Activated CD8-positive, alpha-beta memory T cell treated with anti-CD3 and anti-CD28 coated beads, Interleukin-2, amount 10 ng/mL, durations not matched to agents 7 days and 5 days (primary cell): ENCODE measurements at places on chromosomes 12 and 14. TPM values are rescaled to one million over a fixed set of nuclear protein-coding genes. Genes with fewer than 3 reads are reported as not detected.

GRCh38 chr12:27899151-27899661 is 73.3 kb downstream of the PTHLH start:
- H3K27ac ChIP-seq = no peak overlapping the region
- H3K4me1 ChIP-seq = no peaks in the 10 kb centered on the region
- H3K36me3 ChIP-seq = no peaks in the 10 kb centered on the region
- H3K4me3 ChIP-seq = no peak overlapping the region

The SDSL gene
- total RNA-seq = 0.45 TPM

GRCh38 chr12:57165741-57166140 is 18.3 kb upstream of the LRP1-AS start:
- no peaks in the 10 kb centered on the region for H3K36me3 ChIP-seq
- no peak overlapping the region for H3K4me3 ChIP-seq
- no peaks in the 10 kb centered on the region for H3K4me1 ChIP-seq

DNA sequence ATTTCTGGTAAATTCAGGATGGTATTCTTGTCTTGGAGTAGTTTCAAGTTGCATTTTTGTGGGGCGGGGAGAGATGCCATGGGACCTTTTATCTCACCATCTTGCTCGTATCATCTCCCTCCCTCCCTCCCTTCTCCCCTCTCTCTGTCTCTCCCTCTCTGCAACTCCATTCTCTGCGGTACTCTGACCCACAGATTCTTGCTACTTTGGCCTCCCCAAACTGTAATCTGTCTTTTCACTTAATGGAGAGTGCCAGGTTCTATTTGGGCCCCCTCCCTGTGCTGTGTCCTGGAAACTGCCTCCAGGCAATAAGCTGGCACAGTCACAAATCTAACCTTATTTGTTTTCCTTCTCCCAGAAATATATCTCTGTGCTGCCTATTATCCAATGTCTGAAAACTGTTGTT is 175.2 kb downstream of the PAWR start:
- no peaks in the 10 kb centered on the region for H3K36me3 ChIP-seq
- H3K27ac ChIP-seq = no peak overlapping the region
- H3K4me3 ChIP-seq = no peak overlapping the region

DNA sequence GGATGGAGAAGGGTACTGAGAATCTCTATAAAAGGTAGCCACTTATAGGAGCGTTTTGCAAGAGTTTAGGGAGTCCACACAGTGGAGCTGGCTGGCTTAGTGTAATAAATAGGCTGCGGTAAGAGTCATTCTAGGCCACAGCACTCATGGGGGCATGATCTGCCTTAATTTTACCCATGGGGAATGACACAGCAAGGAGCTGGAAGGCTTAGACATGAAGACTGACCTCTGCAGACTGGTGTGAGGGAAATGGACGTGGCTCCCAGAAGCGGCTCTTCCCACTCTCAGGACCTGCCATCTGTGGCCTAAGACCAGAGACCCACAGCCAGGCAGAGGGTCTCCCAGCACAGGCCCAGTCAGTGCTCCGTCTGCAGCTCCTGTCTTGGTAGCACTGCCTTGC is 173.3 kb downstream of the PPM1H start:
- H3K27ac ChIP-seq = no peak overlapping the region
- no peak for DNase-seq
- peaks cover 33% of the 10 kb centered on the region for H3K4me1 ChIP-seq
- no peak overlapping the region for H3K4me3 ChIP-seq

The FLRT2 gene
- total RNA-seq = not detected

- no peaks in the 10 kb centered on the region for H3K36me3 ChIP-seq
- H3K4me3 ChIP-seq = no peak overlapping the region
- DNase-seq = no peak
- H3K27me3 ChIP-seq = peaks cover 7% of the 10 kb centered on the region
- H3K4me1 ChIP-seq = no peaks in the 10 kb centered on the region
These were observed 276.4 kb upstream of the SFSWAP start for GRCh38 chr12:131434208-131435125.
